ENCODE measurements at places on chromosomes 4 and X.
A peak's percentile ranks its signal among the peaks of the same experiment; 100 is the strongest.

DNA sequence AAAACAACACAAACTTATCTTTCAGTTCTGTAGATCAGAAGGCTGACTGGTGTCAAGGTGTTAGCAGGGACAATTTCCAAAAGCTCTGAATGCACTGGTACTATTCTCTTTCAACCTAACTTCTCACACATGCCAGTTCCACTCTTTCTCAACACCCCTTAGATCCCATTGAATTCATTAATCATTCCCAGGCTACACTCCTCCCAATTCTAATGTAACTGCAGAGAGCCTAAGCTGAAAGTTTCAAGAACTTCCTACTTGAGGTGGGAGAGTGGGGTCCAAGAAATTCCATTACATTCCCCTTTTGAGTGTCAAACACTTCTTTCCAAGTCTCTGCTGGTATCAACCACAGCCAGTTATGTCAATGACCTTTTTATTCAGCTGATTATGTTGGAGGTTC is 142.0 kb downstream of the ADAMTS3 start:
- DNase-seq: no peak

DNA sequence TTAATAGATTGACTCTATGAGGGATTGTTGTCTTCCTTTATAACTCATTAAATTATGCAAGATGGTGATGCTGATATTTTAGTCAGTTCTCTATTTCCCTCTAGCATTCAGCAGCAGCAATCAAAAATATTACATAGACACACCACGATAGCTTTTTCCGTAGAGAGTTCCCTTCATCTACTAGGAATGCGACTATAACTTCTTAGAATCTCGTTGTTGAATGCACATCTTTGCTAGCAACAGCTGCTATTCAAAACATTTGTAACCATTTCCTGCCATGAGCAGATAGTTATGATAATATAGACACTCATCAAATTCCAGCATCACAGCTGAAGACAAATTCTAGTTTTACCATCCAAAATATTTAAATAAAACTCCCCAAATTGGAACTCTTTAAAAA is 147.4 kb upstream of the FGF13 start:
- DNase-seq: no peak

DNA sequence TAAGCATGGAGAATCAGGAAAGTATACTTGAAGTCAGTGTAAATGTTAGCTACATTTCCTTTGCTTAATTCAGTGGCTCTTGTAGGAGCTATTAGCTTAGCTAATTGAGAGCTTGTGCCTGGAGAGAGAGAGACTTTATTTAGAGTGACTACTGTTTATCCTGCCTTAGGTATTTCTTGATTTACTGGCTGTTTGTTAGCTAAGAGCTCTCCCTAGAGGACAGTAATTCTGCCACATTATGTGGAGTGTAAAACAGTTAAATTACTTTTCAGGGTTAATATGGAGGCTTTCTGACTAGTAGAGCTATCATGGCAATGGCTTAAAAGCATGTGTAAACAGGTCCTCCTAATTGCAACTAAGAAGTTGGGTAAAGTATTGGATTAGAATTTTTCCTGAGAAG is 306.5 kb upstream of the TECRL start:
- no peak for DNase-seq

DNA sequence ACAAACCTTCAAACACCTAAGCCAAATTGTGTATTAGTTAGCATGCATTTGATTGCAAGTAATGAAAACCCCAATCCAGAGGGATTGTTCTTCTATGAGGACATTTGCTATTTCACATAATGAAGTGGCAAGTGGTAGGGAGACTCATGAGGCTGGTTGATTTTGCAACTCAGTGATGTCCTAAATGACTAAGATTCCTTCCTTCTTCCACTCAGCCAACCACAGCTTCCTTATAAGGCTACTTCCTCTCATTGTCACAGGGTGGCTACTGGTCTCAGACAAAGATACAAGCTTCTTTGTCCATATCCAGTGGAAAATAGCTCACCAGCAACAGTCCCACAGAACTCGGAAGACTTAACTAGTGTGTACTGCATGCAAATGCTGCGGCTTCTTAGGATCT is 5.3 kb upstream of the OTC start:
- no peak for DNase-seq

- no peak for DNase-seq
These were observed 196.4 kb upstream of the DDX53 start for GRCh38 chrX:22803353-22803752.

DNA sequence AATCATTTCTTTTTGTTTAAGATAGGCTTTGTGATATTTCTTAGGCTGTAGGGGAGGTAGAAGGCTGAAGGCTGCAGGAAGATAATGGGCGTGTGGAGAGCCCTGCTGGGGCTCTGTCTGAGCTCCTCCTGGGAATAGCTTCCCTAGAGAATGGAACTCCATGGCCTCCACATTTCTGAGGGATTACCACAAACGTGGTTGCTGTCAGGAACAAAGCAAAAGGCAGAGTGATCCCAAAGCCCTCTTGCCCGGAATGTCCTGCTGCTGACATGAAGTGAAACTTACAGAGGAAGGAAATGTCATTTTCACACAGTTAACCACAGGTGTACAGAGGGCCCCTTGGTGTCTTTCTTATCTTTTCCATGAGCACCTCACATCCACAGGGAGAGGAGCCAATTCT is 89.3 kb downstream of the DDIT4L start:
- DNase-seq: no peak

DNA sequence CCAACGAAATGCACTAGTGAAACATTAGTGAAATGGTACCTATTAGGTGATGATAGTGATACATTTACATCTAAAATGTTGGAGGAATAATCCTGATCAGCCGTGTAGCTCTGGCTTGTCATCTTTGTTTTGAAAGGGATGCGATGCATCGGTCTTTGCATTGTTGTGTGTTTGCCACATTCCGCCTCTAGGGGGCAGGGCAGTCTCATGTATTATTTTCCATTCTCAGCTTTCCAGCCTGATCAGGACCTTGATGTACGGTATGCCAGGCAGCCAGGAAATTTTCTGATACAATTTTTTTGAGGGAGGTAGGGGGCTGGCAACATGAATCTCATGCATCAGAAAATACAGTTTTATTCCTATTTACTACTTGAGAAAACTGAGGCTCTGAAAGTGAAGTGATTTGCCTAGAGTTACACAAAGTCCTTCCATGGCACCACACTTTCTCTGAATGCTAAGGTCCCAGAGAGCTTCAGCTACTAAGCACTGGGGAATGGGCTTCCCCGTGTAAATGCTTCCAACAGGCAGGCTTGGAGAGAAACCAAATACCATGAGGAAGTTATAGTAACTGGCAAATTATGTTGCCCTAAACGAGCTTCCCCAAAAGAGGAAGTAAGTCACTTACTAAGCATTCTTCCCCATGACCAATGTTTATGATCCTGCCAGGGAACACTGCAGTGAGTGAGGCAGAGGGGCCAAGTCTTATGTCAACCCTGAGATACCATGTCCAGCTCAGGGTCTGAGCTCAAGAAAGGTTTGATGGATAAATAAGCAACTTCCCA is 31.8 kb upstream of the IQSEC2 start:
- DNase-seq: peak; percentile 46

DNA sequence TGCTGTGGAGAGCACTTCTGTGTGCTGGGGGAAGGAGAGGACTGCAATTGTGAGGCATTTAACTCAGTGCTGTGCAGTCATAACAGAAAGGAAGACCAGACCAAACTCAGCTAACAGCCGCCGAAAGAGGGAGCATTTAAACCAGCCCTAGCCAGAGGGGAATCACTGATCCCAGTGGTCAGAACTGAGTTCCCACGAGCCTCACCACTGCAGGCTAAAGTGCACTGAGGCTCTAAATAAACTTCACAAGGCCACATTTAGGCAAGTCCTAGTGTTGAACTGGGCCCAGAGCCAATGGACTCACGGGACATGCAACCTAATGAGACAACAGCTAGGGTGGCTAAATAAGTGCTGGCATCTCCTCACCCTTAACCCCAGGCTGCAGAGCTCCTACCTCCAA is 20.4 kb downstream of the IQCM start:
- no peak for DNase-seq

DNA sequence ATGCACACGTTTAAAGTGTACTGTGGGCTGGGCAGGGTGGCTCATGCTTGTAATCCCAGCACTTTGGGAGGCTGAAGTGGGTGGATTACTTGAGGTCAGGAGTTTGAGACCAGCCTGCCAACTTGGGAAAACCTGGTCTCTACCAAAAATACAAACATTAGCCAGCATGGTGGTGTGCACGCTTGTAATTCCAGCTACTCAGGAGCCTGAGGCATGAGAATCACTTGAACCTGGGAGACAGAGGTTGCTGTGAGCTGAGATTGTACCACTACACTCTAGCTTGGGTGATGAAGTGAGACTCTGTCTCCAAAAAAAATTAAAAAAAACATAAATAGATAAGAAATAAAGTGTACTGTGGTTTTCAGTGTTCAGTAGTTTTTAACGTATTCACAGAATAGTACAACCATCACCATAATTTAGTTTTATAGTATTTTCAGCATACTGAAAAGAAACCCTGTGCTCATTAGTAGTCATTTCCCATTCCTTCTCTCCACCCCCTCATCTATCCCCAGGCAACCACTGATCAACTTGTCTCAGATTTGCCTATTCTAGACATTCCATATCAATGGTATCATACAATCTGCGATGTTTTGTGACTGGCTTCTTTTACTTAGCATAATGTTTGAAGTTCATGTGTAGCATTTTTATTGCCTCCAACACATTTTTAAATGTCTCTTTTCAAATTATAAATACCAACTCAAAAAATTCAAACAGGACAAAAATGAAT is 19.1 kb downstream of the SLAIN2 start:
- DNase-seq: no peak

- no peak for DNase-seq
These were observed 99.9 kb downstream of the WFS1 start for GRCh38 chr4:6369511-6369910.

DNA sequence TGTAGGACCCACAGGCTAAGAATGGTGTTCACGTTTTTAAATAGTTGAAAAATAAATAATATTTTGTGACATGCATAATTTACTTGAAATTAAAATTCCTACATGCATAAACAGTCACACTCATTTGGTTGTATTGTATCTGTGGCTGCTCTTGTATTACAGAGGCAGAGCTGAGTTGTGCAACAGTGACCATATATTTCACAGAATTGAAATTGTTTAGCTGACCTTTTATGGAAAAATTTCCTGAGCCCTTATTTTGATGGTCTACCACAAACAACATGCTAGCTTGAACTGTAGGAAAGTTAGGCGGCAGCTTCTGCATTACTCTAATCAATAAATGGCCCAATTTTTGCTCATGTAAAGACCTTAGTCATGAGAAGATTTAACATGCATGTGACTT is 633.4 kb upstream of the AADAT start:
- no peak for DNase-seq

DNA sequence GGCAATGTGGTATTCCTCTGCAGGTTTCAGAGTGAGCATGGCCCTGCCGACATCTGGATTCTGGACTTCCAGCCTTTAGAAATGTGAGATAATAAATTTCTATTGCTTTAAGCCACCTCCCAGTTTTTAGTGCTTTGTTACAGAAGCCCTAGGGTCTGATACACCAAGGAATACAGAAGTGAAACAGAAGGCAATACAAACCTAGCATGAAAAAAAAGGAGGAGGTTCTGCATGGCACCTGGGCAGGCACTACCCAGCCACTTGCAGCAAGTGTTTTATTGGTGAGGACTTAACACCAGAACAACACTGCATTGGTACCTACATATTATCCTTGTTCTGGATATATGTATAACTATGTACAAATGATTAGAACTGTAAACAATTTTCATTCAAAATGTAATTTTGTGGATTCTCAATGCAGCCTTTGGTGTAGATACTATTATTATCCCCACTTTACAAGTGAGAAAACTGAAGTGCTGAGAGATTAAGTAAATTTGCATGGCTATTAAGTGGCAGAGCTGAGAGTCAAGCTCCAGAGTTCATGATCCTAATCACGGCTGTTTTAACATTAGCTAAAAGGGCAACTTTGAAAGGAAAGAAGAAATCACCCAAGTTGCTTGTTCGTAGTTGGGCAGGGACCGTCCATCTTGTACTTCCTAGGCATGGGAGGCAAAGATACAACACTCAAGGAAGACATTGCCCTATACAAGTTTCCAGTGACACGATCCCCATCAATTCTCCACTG is 71.8 kb downstream of the IL21 start:
- no peak for DNase-seq

GRCh38 chrX:13693341-13693961 is 4.5 kb downstream of the RAB9A start:
- DNase-seq: no peak

DNA sequence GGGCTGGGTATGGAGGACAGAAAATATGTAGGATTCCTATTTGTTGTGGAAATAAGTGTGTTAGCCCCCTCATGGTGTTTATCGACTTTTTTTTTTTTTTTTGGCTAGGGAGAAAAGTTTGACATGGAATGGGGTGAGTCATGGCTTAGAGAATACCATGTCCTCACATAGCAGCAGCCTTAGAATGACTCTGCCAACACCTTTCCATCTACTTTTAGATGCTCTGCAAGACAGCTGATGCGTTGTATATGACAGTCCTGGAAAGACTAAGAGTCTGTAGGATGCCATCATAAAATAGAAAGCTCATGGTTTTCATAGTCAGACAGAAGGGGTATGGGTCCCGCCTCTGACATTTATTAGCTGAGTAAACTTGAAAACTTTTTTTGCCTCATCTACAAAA is 37.7 kb downstream of the MTTP start:
- DNase-seq: no peak

DNA sequence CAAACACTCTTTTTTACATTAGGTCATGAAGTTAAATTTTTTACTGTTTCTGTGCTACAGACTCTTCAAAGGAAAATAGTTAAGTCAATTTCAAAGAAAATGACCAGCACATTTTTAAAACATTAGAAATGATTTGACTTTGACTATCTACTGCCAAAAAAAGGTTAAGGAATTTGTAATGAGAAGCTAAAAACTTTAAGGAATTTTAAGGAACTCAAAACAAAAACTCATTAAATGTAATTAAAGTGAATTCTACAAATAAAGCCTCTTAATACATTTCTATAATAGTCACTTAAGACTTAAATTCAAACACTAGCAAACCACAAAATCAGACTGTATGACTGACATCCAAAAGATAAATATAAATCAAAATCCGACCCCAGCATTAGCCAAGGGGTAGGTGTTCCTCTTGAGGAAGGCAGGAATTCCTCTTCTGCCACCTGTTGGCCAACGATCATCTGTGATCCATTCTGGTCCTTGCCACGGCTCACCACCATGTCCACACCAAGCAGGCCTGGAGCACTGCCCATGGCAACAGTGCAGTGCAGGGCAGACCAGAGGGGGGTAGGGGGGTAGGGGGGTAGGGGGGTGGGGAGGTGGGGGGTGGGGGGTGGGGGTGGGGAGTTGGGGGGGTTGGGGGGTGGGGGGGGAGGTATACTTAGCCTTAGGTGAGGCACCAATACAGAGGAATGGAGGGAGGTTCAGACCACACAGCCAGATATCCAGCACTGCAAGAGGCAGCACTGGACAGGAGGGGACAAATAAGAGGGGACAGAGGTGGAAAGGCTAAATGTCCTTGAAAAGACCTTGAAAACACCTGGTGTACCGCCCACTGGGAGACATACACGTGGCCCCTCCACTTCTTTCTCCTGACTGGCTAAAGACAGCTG is 287.4 kb downstream of the CHIC1 start:
- no peak for DNase-seq

GRCh38 chr4:67250131-67250896 is 295.0 kb downstream of the CENPC start:
- no peak for DNase-seq

Data from NCI-H1694 (cell line).